ENCODE measurements at places on chromosomes 5 and 9. TPM values are rescaled to one million over a fixed set of nuclear protein-coding genes. Genes with fewer than 3 reads are reported as not detected.

Gene BSPRY
- 39.9 TPM for total RNA-seq

Gene CCDC180
- 2.0 TPM for total RNA-seq

Gene GAPT
- total RNA-seq, result 0.70 TPM

Gene PDE6A
- total RNA-seq, result 4.2 TPM

Gene ADGRV1
- 3.8 TPM for total RNA-seq

Gene LOX
- total RNA-seq, result 2.4 TPM

Gene DAPK1
- total RNA-seq, result 22.8 TPM

Gene CCL27
- total RNA-seq, result not detected

Gene NKD2
- total RNA-seq, result 1.6 TPM

Gene PRRT1B
- 4.1 TPM for total RNA-seq

Gene ANXA2R
- 1.0 TPM for total RNA-seq

Gene FOXD4
- total RNA-seq, result 0.39 TPM

Gene HSPA9
- 175 TPM for total RNA-seq

Gene SLC45A2
- 0.75 TPM for total RNA-seq

Gene GPX3
- 106 TPM for total RNA-seq

All from left colon (tissue), 2 donors.